Stimulated activated CD4-positive, alpha-beta T cell treated with anti-CD3 and anti-CD28 coated beads, Interleukin-1b, Interleukin-23, amount 100 ng/mL, for 24 hours (primary cell): ENCODE measurements at places on chromosomes 5 and 9.

DNA sequence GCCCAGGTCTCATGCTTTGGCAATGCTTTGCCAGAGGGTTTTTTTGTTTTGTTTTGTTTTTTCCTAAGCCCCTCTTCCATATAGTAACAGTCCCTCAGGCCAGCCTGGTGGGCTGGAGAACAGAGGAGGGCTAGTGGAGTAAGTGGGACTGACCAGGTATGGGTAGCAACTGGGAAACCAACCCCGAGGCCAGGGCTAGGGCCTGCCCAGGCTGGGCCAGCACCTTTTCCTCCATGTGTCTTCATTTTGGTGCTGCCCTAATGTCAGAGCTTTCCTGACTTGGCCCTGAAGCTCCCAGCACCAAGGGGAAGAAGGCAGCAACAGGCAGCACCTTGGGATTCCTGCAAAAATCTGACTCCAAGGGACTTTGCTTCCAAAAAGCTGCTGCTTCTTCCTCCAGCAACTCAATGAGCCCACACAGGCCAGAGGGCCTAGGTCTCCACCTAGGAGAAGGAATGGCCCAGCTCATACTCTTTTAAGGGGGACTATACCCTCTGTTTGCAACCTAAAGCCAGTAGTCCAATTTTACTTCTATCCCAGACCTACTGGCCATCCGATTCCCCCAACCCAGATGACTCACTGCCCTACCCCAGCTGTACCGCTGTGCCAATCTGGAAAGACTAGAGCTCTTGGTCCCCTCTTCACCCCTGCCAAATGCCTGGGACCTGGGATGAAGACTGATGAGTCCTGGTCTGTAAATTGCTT lies 105.1 kb downstream of the PSD2 start:
- DNase-seq = no peak

GRCh38 chr9:90904706-90905478 lies 103.3 kb downstream of the SYK start:
- DNase-seq = no peak

DNA sequence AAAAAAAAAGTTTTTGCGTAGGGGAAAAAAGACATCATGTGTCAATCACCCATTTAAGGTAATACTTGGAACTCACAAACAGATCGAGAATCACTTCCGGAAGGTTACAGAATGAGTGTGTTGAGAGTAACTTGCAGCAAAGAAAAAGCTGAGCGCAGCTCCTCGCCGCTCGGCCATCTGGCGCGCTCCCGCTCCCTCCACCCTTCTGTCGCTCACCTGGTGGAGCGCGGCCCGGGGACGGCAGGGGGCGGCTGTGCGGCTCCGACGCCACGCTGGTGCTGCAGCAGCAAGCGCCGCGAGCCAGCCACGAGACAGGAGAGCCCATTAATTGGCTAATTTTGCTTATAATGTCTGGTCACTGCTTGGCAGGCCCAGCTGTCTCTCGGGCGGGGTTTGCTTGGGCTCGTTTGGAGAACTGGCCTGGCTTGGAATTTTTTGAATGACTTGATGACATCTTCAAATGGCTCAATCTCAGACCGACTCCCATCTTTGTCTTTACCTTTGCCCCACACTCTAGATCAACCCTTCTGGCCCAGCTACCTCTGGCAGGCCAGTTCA lies 601.8 kb downstream of the CCDC171 start:
- no peak for DNase-seq

DNA sequence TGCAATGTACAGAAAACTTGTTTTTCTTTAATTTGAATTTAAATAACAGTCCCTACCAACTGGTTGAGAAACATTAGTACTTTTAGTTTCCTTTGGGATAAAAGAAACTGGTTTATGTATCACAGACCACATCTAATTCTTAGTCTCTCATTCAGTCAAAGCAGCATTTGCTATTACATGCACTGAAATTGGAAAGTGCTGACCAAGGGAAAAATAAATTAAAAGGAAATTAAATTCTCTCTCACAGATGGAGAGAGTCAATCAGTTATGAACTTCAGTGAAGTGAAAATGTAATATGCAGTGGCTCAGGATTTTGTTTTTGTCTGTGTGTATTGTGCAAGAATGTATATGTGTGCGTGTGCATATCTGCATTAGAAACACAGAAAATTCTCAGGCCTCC lies 121.7 kb downstream of the TUSC1 start:
- no peak for DNase-seq

DNA sequence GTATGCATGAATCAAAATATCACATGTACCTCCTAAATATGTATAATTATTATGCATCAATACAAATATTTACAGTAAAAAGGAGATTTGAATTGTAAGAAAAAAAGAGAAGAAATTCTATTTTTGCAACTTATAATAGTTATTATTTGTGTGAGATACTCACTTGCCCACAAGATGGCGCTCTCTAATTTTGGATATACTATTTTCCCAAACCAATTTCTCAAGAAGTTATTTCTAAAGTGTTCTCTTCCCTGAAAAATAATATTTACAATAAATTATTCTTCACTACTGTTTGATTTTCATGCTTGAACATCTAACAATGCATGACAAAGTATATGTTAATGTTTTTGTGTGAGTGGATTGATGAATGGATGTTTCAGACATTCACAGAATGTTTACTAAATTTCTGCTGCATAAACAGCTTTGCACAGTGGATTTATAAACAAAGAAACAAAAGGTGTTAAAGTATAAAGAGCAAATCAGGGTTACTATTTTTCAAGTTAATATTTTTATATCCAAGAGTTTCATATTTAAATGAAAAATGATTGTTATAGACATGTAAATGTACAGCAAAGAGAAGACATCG lies 503.4 kb downstream of the PDE4D start:
- no peak for DNase-seq

DNA sequence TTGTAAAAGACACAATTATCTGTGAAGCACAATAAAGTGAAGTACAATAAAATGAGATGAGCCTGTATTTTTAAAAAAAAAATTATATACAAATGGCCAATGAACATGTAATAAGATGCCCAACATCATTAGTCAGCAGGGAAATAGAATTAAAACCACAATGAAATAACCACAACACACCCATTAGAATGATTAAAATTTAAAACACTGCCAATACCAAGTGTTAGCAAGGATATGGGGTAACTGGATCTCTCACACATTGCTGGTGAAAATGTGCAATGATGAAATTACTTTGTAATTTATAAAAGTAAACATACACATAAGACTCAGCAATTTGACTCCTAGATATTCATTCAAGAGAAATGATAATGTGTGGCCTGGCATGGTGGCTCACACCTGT lies 62.8 kb downstream of the SHOC1 start:
- no peak for DNase-seq

DNA sequence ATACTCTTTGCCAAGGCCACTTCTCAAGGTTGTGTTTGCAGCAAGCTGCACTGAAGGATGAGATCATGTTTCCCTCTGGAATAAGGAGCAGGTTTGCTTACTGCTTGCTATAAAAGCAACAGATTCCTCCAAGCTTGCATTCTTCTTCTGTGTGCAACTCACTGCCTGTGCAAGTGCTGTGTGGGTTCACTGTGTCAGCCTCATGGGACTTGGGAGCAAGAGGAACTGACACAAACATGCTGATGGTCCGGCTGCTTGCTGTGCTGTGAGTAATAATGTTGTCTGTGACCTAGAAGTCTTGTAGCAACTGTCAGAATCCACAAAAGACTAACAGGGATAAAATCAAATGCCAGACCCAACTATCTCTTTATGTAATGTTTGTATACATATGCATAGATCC lies 33.6 kb upstream of the SHC3 start:
- DNase-seq = no peak

DNA sequence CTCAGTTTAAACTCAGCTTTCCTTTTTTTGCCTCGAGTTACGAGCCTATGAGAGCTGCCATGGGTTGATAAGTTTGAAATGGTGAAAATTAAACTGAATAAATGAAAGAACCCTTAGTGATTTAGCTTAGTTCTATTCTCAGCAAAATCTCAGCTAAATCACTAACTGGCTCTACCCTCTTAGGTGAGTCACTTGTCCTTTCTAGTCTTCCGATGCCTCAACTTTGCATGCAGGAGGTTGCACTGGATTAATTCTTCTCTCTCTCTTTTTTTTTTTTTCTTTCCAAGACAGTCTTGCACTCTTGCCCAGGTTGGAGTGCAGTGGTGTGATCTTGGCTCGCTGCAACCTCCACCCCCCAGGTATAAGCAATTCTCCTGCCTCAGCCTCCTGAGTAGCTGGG lies 83.9 kb downstream of the PAPPA start:
- DNase-seq = no peak

DNA sequence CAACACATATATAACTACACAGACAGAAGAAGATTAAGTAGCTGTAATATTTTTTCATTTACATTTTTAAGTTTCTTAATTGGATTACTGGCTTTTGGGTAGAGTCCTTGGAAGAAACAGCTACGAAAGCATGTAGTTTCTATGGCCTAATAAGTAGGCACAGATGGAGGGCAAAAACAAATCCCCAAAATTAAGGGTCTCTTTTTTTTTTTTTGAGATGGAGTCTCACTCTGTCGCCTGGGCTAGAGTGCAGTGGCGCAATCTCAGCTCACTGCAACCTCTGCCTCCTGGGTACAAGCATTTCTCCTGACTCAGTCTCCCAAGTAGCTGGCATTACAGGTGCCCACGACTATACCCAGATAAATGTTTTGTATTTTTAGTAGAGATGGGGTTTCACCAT lies 27.1 kb upstream of the MTMR12 start:
- DNase-seq = no peak

DNA sequence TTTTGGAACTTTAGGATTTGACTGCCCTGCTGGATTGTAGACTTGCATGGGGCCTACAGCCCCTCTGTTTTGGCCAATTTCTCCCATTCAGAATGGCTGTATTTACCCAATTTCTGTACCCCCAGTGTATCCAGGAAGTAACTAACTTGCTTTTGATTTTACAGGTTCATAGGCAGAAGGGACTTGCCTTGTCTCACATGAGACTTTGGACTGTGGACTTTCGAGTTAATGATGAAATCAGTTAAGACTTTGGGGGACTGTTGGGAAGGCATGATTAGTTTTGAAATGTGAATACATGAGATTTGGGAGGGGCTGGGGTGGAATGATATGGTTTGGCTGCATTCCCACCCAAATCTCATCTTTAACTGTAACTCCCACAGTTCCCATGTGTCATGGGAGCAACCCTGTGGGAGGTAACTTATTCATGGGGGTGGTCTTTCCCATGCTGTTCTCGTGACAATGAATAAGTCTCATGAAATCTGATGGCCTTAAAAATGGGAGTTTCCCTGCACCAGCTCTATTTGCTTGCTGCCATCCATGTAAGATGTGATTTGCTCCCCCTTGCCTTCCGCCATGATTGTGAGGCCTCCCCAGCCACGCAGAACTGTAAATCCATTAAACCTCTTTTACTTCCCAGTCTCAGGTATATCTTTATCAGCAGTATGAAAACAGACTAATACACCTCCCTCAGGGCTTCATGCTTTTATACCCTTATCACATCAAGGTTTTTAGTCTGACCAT lies 206.6 kb downstream of the DENND1A start:
- DNase-seq = no peak

GRCh38 chr9:125617087-125617486 lies 89.9 kb downstream of the MAPKAP1 start:
- DNase-seq = no peak

GRCh38 chr9:127463911-127464310 lies 12.6 kb downstream of the LRSAM1 start:
- DNase-seq = no peak

GRCh38 chr5:14879937-14880589 lies 8.5 kb upstream of the ANKH start:
- no peak for DNase-seq

DNA sequence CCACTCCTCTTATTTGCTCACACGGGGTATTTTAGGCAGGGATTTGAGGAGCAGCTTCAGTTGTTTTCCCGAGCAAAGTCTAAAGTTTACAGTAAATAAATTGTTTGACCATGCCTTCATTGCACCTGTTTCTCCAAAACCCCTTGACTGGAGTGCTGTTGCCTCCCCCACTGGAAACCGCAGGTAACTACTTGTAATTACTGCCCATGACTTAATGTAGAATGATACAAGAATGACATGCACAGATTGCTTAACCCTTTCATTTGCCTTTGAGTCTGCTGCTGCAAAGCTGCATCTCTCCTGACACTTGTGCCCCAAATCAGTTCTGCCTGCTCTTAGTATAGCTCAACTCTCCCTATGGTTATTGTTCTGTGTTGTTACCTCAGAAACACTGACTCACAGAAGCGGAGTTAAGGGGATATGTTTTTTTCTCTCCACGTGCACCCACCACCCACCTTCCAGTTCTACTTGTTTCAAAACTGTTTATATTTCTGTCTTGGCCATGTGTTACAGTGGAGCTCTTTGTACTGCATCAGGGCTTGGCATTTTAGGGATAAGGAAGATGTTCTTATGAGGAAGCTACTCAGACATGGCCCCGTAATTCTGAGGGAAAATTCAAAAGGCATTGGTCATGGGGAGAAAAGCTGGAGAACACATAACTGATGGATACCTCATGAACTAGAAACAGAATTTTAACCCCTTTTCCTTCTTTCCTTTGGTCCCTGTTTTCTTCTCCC lies 2.3 kb downstream of the ADRB2 start:
- no peak for DNase-seq

DNA sequence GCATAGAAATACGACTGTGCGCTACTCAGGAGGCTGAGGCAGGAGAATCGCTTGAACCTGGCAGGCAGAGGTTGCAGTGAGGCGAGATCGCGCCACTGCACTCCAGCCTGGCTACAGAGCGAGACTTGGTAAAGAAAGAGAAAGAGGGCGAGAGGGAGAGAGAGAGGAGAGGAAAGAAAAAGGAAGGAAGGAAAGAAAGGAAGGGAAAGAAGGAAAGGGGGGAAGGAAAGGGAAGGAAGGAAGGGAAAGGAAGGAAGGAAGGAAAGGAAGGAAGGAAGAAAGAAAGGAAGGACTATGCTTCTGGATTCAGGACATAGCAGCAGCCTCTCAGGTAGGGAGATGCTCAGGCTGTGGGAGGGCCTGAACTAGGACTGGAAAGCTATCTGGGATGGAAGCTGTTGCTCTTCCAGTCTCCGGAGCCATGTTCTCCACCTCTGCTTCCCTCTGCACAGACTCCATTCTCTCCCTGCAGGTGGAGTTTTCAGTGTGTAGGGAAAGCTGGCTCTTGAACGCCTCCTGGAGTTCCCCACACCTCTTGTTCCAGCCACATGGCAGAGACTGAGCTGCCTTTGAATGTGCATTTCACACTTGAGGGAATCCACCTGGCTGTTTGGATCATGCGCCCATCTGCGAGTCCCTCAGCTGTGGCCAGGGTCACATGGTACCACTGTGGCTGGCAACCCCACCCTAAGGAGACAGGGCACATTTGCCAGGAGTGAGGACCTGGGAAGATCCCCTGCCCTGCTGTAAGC lies 9.1 kb downstream of the SWI5 start:
- DNase-seq = no peak

DNA sequence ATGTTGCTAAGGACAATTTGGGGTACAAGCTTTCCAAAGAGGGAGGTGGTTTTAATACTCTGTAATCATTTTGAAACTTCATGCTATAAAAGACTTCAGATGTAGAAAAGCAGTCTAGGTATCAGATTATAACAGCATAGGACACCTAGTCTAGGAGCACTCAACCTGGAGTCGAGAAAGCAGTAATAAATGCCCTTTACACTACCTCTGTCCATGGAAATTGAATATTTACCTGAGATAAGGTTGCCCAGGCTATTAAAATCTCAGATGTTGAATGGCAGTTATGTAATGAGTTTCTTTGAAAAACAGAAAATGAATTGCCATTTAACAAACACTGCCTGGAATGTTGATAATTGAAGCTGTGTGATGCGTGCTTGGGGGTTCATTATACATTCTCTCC lies 561.8 kb upstream of the DMAC1 start:
- DNase-seq = no peak
